ENCODE measurements at places on chromosomes 5 and 9.

GRCh38 chr5:54753034-54753433, 232.4 kb downstream of the ESM1 start:
- DNase-seq, result peak; percentile 32

- DNase-seq, result no peak
Measured at GRCh38 chr9:8168916-8169438, 369.4 kb upstream of the DMAC1 start.

- no peak for DNase-seq
Measured at GRCh38 chr9:92171822-92172221, 56.6 kb upstream of the SPTLC1 start.

DNA sequence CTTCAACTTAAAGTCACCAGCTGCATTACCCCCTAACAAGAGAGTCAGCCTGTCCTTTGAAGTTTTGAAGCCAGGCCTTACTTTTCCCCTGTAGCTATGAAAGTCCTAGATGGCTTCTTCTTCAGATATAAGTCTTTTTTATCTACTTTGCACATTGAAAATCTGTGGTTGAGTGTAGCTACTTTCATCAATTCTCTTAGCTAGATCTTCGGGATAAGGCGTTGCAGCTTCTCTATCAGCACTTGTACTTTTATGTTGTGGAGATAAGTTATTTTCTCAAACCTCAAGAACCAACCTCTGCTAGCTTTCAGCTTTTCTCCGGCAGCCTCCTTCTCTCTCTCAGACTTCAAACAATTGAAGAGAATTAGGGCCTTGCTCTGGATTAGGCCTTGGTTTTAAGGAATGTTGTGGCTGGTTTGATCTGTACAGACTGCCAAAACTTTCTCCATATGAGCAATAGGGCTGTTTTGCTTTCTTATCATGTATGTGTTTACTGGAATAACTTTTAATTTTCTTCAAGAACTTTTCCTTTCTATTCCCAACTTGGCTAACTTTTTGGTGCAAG, 21.6 kb downstream of the CATSPER3 start:
- DNase-seq, result no peak

DNA sequence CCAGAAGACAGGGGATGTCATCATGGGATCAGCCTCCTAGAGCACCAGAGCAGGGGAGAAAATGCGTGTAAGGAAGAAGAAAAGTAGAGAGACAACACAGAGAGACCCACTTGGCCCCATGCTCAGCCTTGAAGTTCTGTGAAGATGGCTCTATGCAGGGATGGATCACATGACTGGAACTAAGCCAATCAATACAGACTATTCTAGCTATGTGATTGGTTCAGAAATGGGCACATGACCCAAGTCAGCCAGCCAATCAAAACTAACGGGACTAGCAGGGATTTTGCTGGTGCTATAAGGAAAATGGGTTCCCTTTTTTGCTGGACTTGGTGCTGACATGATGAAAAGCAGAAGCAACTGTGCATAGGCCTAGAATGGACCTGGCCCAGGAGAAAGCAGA, 173.0 kb upstream of the TBC1D2 start:
- DNase-seq, result no peak

- DNase-seq, result no peak
Measured at GRCh38 chr5:32090026-32090754, 83.9 kb downstream of the GOLPH3 start.

DNA sequence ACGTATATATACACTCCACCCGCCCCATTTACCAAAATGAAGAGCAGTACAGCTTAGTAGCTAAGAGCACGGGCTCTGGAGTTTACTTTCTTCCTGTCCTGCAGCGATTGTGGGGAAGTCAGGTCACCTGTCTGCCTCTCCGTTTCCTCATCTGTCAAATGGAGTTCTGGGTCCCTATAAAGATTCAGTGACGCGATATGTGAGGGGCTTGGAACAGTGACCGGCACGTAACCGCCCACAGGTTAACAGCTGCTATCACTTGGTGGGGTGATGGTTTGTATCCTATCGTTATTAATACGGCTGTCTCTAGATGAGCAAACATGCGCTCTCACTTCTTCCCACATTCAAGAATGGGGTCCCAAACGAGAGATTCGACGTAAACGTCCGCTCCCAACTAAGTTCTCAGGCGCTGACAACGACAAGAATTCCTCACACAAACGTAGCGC, 426 bp downstream of the FAM114A2 start:
- DNase-seq, result peak; percentile 38

- no peak for DNase-seq
Measured at GRCh38 chr5:87645224-87645623, 232.5 kb upstream of the CCNH start.

- DNase-seq, result no peak
Measured at GRCh38 chr5:179345433-179346321, at the start of gene ADAMTS2. Gene ADAMTS2, minus strand, starts transcription at chr5:179345461. Its CDS starts 133 bp downstream, at chr5:179345328.

GRCh38 chr9:127773272-127773671, 5.2 kb downstream of the SH2D3C start:
- no peak for DNase-seq

DNA sequence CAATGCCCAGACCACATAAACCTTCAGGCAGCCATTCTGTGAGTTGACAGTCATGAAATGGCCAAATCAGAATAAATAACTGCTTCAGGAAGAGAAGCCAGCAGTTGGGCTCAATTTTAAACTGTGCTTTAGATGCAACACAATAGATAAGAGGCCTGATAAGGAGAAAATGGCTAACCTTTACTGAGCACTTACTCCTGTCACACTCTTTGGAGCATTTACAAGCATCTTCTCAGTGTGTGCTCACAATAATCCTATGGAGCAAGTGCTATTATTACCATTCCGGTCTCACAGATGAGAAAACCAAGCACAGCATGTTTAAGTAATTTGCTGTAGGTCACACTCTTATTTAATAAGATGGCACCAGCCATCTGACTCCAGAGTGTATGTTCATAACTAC, 11.5 kb upstream of the SH3RF2 start:
- DNase-seq, result no peak

- no peak for DNase-seq
Measured at GRCh38 chr5:100148239-100148638, 386.9 kb upstream of the FAM174A start.

DNA sequence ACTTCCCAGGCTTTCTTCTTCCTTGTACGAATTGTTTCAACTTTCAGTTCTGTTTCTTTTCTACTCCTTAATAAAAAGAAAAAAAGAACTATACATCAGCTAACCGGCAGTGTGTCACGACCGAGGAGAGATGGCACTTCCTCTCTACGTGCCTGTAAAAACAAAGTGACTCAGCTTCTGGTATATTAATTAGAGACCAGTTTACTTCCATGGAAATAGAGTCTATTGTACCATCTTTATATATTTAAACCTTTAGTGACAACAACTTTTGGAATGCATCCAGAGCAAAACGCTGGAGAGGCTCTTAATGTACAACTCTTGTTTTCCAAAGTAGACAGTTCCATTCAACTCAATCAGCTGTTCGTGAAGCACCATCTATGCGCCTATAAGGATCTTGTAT, 94.5 kb upstream of the LIFR start:
- DNase-seq, result no peak

GRCh38 chr9:28563291-28563934, 990.1 kb upstream of the C9orf72 start:
- no peak for DNase-seq

Data from CD4-positive, alpha-beta T cell treated with Interleukin-6 for 4 hours (primary cell).